ENCODE measurements at places on chromosomes 1 and 21.

DNA sequence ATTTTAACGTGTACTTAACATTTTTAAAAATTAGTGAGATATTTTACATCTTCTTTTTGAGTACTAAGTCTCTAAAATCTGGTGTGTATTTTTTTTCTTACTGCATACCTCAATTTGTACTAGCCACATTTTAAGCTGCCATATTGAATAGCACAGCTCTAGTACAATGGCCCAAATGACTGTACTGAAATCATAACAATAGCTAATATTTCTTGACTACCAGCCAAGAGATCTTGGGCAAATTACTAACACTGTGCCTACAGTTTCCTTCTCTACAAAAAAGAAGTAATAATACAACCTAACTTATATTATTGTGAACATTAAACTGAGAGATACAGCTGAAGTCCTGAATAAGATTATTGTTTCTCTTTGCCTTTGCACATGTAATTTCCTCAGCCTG is 57.2 kb downstream of the CDC7 start:
- DNase-seq, result no peak

DNA sequence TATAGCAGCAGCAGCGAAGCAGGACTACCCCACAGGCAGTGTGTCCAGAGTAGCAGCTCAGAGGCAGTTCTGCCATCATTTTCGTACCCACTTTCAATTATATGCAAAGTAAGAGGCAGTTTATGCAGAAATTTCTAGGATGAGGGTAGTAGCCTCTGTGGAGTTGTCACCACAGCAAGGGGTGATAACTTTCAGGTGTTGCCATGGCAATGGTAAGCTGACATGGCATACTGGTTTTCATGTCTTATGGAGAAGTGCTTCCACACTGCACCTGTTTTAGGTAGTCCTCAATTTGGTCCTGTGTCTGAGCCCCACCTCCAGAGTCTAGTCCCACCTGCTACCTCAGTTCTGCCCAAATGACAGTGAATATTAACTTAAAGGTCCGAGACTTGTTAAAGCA is 133.3 kb upstream of the SYT6 start:
- no peak for DNase-seq

DNA sequence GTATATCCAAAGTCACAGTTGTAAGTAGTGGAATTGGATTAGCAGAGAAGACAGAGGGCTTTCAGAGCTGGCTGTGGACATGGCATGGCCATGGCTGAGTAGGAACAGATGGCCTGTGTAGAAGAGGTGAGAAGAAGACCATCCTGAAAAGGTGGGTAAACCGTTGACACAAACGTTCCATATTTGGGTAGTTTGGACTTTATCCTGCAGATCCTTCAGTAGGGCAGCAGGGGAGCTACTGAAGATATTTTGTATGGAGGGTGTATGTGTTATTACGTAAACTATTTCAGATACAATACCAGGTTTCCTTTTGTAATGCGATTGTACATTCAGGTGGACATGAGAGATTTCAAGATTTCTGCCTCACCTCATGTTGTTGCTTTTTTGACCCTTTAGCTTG is 1.6 kb downstream of the UTP11 start:
- DNase-seq, result no peak

DNA sequence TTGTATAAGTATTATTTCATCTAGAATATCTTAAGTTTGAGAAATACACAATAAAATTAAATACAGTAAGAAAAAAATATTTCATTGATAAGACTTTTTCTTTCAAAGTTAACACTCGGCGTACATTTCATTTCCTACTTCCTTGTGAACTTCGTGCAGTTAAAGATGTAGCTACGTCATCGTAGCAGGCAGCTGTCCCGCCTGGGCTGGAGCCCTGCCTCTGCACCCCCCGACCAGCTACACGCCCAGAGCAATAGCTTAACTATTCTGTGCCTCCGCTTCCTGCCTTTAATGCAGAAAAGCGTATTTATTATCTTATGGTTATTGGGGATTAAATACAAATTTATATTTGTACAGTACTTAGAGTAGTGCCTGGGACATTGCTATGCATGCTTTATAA is 53.5 kb downstream of the CLSTN1 start:
- no peak for DNase-seq

GRCh38 chr1:175629318-175629694 is 114.1 kb downstream of the TNR start:
- no peak for DNase-seq

DNA sequence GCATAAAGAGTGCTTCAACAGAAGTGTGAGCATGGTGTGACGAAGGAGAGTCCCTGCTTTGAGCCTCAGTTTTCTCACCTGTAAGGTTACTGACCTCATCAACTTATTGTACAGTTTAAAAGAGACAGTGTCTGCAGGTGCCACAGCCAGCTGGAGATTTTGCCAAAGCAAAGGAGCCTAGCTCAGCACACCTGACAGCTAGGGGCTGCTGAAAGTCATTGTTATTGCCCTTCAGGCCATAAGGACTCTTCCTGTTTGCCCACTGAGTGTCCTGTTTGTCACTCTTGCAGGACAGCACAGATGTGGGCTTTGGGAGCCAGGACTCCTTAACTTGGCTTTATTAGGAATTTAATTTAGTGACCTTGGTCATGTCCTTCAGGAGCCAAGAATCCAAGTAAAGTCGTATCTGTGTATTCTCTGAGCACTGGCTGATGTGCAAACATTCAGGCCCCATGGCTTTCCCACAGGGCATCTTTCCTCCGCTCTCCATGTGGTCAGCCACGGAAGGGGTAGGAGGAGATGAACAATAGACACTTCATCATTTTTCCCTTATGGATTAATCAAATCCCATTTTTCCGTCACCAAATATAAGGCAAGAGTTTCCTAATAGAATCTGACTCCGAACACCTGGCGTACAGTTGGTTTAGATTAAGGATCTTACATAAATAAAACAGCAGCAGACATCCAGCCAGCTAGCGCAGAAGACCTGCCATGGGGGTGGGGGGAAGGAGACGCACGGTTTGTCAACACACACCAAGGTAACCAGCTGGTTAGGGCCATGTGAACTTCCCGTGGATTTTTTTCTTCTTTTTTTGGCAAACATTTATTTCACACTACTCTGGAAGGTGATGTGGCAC is 43.1 kb upstream of the KANK4 start:
- no peak for DNase-seq

GRCh38 chr1:31111290-31111951 is 45.9 kb upstream of the PUM1 start:
- DNase-seq, result no peak

GRCh38 chr1:27380766-27381733 is 2.1 kb downstream of the CD164L2 start:
- DNase-seq, result no peak

Data from stimulated activated naive CD4-positive, alpha-beta T cell treated with Interleukin-2 at 50 U/mL for 16 hours (primary cell).